Keratinocyte (primary cell): ENCODE measurements at places on chromosomes 4 and X.

DNA sequence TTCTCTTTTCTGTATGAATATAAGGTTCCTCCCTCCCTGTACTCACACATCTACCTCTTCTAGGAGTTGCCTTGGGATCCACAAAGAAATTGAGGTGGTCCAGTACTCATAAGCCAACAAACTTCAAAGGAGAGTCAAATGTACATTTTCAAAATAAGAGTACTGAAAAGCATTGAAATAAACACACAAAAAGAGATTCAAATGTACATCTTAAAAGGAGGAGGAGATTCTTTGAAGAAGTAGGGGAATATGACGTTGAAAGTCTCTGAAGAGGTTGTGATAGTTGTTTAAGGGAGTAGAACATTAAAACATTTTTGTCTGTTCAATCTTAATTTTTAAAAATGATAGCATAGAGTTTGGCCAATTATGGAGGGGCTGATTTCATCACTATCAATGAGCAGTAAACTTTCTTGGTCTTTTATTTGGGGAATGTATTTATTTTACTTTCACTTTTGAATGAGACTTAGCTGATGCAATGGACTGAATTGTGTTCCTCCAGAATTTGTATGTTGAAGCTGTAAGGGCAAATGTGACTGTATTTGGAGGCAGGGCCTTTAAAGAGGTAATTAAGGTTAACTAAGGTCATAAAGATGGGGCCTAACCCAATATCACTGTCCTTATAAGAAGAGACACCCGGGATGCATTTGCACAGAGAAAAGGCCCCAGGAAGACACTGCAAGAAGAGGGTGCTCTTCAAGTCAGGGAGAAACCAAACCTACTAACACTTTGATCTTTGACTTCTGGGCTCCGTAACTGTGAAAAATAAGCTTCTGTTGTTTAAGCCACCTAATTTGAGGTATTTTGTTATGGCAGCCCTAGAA, 226.3 kb upstream of the PGRMC2 start:
- H3K27ac ChIP-seq: no peak overlapping the region
- DNase-seq: no peak
- peaks cover 1% of the 10 kb centered on the region for H3K36me3 ChIP-seq
- no peaks in the 10 kb centered on the region for H3K27me3 ChIP-seq
- peaks cover 18% of the 10 kb centered on the region for H3K4me1 ChIP-seq

DNA sequence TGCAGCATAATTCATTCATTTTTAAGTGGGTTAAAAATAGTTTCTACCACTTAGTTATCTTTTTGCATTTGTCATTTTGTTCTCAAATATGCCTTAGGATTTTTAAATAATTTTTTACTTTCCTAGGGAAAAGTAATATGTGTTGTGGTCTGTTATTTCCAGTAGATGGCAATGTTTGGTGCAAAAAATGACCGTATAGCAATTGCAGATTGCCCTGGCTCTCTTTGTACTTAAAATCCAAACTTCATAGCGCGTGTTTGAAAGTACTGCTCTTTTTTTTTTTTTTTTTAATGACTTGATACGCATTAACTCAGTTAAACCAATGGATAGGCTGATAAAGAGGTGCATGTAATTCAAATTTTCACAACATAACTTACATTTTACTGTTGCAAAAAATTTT, 74.4 kb upstream of the RBMX start:
- no peak for DNase-seq
- no peaks in the 10 kb centered on the region for H3K36me3 ChIP-seq
- H3K4me1 ChIP-seq: no peaks in the 10 kb centered on the region
- no peak overlapping the region for H3K27ac ChIP-seq
- H3K4me3 ChIP-seq: no peak overlapping the region

DNA sequence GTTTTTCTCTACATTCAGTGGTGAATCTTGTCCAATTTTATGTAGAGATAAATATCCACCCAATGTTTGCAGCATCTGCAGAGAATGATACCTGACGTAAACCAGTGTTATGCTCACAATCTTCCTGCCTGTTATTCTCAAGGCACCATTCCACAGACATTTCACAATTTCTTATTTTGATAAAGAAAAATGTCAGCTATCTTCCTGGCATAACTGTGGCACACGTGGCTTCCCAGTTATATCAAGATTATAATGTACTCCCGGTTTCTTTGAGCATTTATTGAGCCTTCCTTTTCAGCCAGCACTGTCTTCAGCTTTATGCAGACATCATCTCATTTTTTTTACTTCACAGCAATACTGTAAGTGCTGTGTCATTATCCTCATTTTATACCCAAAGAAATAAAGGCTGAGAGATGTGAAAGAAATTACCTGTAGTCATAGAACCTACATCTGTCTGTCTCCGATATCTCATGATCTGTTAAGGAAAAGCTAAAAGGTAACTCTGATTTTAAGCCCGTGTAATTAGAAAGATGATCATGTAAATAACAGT, 1300.8 kb upstream of the TENM3 start:
- H3K27me3 ChIP-seq: no peaks in the 10 kb centered on the region
- no peak overlapping the region for H3K27ac ChIP-seq
- H3K4me1 ChIP-seq: no peaks in the 10 kb centered on the region
- DNase-seq: no peak
- H3K4me3 ChIP-seq: no peak overlapping the region

DNA sequence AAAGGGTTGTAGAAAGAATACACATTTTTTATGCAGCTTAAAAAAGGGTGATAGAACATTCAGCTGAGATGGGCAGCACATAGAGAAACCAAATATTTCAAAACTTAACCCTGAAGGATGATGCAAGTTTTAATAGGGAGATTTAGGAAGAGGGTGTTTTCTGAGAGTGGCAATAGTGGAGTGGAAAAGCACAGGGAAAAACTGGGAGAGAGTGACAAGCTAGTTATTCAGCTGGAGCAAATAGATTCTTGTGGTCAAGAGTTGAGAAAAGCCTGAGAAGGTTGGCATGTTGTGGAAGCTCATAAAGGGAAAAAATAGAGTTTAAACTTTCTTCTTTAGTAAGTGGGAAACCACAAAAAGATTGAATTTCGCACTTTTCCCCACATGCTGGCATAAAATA, 359.6 kb upstream of the PITX2 start:
- no peaks in the 10 kb centered on the region for H3K27me3 ChIP-seq
- H3K36me3 ChIP-seq: no peaks in the 10 kb centered on the region
- no peaks in the 10 kb centered on the region for H3K4me1 ChIP-seq
- DNase-seq: no peak
- H3K4me3 ChIP-seq: no peak overlapping the region

- H3K27me3 ChIP-seq: no peaks in the 10 kb centered on the region
- DNase-seq: no peak
- no peak overlapping the region for H3K27ac ChIP-seq
- no peak overlapping the region for H3K4me3 ChIP-seq
- no peaks in the 10 kb centered on the region for H3K4me1 ChIP-seq
- H3K36me3 ChIP-seq: no peaks in the 10 kb centered on the region
Measured at GRCh38 chrX:132144061-132144460, 16.2 kb upstream of the FRMD7 start.

- DNase-seq: no peak
- H3K4me3 ChIP-seq: no peak overlapping the region
- H3K27me3 ChIP-seq: peaks cover 68% of the 10 kb centered on the region
- H3K4me1 ChIP-seq: no peaks in the 10 kb centered on the region
- H3K27ac ChIP-seq: no peak overlapping the region
- H3K36me3 ChIP-seq: no peaks in the 10 kb centered on the region
Measured at GRCh38 chr4:24666316-24666715, 82.0 kb upstream of the DHX15 start.

GRCh38 chr4:57371671-57372070, 261.5 kb upstream of the IGFBP7 start:
- H3K4me1 ChIP-seq: no peaks in the 10 kb centered on the region
- no peak overlapping the region for H3K27ac ChIP-seq
- DNase-seq: no peak
- H3K4me3 ChIP-seq: no peak overlapping the region

- H3K36me3 ChIP-seq: no peaks in the 10 kb centered on the region
- H3K4me1 ChIP-seq: peaks cover 15% of the 10 kb centered on the region
- peak overlapping the region; percentile 88 for H3K27ac ChIP-seq
- H3K4me3 ChIP-seq: peak overlapping the region; percentile 96
- no peaks in the 10 kb centered on the region for H3K27me3 ChIP-seq
Measured at GRCh38 chr4:13627178-13627605, 333 bp downstream of the BOD1L1 start.

DNA sequence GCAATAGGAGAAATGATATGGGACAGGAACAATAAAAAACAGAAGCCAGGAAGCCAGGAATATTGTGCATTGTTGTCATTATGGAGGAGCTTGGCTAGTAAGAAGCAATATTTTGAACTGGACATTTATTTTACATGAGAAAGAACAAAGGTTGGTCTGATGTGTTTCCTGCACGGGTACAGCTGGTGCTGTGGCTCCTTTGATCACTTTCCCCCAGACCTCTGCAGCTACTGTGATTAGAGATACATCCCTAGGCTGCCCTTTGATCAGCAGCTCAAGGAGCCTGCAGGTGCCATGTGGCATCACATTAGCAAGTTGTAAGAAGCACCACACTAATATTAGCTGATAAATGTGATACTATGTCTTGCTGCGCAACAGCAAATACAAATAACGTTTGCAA, 2.5 kb downstream of the PDGFC start:
- H3K4me3 ChIP-seq: peak overlapping the region; percentile 85
- H3K36me3 ChIP-seq: no peaks in the 10 kb centered on the region
- peak overlapping the region; percentile 84 for H3K27ac ChIP-seq
- H3K4me1 ChIP-seq: peaks cover 29% of the 10 kb centered on the region

DNA sequence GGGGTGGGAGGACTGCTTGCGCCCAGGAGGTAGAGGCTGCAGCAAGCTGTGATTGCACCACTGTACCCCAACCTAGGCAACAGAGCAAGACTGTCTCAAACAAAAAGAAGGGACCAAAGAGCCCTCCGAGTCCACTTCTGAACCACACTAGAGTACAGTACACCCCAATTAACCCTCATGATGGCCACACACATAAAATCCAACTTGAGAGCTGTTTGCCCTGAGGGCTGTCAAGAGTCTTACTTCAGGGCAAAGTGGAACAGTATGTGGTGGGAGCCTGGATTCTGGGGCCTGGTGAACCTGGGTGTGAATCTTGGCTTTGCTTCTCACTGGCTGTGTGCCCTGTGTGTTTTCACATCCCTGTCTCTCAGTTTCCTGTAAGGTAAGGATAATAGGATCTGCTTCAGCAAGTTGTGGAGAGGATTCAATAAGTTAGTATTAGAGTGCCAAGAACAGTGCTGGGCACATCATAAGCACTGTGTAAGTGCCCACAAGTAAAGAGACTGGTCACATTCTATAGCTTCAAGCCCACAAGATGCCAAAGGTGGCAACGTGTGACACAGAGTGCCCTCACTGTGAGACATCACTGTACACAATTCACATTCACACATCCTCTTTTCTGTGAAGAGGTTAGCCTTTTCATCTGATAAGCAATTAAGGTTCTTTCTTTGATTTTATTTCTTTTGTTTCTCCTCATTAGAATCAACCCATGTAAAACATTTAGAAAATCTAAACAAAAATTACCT, 52.1 kb downstream of the LEF1 start:
- no peaks in the 10 kb centered on the region for H3K27me3 ChIP-seq
- H3K27ac ChIP-seq: no peak overlapping the region
- H3K4me1 ChIP-seq: no peaks in the 10 kb centered on the region
- no peak for DNase-seq
- no peaks in the 10 kb centered on the region for H3K36me3 ChIP-seq
- H3K4me3 ChIP-seq: no peak overlapping the region

DNA sequence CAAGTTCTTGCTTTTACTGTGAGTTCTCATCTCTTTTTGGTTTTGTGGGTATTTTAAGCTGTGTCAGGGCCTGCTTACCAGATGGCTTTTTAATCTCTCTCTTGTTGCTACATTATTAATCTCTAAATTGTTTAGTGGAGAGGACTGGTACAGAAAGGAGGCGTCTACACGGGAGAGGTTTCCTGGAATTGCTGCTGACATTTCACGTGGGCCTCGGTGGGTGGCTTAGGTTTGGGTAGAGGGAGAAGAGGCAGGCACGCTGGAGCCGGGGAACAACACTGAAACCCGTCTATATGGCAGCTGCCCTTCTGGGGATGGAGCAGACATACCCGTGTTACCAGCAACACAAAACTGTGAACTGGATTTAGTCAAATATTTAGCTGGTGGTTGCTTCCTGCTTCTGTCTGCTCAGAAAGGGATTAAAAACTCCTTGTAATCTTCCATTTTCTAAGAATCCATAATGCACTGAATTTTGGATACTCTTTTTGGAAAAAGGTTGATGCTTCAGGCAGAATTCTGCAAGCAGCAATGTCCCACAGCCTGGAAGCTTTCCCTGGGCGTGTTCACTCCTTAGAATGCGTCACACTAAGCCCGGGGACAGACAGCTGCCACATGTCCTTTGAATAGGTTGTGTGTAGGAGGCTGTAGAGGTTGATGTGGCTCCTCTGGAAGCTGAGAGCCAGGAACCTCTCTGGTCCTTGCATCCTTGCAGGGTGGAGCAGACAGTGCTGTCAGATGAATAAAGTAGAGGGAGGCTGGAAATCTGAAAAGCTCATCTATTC, 199.8 kb upstream of the GATB start:
- no peak overlapping the region for H3K4me3 ChIP-seq
- no peak overlapping the region for H3K27ac ChIP-seq
- no peaks in the 10 kb centered on the region for H3K27me3 ChIP-seq
- H3K36me3 ChIP-seq: no peaks in the 10 kb centered on the region
- H3K4me1 ChIP-seq: peaks cover 11% of the 10 kb centered on the region
- no peak for DNase-seq

DNA sequence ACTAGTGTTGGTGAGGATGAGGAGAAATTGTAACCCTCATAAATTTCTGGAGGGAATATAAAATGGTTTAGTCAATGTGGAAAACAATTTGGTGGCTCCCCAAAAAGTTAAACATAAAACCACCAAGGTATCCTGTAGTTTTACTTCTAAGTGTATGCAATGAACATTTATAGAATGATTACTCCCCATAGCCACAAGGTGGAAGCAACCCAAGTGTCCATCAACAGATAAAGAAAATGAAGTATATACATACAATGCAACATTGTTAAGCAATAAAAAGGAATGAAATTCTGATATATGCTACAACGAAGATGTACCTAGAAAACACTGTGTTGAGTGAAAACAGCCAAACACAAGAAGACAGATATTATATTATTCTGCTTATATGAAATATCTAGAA, 569.1 kb upstream of the GRID2 start:
- no peaks in the 10 kb centered on the region for H3K27me3 ChIP-seq
- DNase-seq: no peak
- H3K36me3 ChIP-seq: no peaks in the 10 kb centered on the region
- H3K4me3 ChIP-seq: no peak overlapping the region

DNA sequence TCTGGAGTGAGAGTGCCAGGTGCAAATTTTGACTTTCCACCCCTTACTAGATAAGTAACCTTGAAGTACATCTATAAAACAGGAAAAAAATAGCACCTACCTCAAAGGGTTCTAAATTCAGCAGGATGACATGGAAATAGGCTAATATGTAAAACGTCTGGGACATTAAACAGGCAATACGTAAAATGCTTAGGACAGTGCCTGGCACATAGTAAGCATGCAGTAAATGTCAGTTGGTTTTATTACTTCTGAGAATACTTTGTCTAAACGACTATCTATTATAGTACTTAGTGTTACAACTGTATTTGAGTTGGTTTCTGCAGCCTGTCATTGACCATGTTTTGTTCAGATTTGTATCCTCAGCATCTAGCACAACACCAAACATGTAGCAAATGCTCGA, 70.8 kb downstream of the ARX start:
- no peaks in the 10 kb centered on the region for H3K27me3 ChIP-seq
- H3K4me3 ChIP-seq: no peak overlapping the region
- DNase-seq: no peak
- H3K4me1 ChIP-seq: no peaks in the 10 kb centered on the region
- no peak overlapping the region for H3K27ac ChIP-seq
